AG04449 (cell line): ENCODE measurements at places on chromosomes 12 and 14.

GRCh38 chr12:8154526-8154925, 2.3 kb upstream of the ZNF705A start:
- no peak for DNase-seq

GRCh38 chr14:101464984-101465794, 96.1 kb upstream of the DIO3 start:
- no peak for DNase-seq

DNA sequence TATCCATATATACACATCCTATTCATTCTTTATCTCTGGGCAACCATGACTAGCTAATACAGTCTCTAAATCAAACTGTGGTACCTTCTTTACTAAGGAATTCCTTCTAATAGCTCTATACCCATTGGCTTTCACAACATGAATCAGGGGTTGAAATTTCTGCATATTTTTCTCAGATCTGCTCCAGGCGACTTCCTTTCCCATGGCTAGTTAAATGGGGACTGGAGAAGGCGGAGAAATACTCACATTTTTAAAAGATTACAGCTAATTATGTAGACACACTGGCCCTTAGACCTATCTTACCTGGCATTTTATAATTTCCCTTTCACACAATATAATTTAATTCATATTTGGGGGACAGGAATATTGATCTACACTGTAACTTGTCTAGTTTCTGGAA, 1.1 kb upstream of the CDKN3 start:
- DNase-seq: no peak

DNA sequence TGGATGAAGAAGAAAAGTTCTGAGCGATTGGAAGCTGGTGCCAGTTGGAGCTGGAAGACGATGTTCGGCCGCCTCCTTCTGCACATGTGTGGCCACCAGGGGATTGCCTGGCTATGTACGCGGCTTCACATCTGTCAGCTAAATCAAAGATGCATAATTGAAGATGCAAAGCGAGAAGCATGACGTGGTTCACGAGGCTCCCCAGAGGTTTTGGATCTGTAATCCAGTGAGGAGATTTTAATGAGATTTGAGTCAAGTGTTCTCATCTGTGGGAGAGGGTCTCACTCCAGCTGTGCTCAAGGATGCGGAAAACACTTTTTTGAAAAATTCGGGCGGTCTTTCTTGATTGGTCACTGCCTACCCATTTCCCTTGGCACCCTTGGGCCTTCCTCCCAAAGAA, 94.6 kb downstream of the PAX9 start:
- no peak for DNase-seq

DNA sequence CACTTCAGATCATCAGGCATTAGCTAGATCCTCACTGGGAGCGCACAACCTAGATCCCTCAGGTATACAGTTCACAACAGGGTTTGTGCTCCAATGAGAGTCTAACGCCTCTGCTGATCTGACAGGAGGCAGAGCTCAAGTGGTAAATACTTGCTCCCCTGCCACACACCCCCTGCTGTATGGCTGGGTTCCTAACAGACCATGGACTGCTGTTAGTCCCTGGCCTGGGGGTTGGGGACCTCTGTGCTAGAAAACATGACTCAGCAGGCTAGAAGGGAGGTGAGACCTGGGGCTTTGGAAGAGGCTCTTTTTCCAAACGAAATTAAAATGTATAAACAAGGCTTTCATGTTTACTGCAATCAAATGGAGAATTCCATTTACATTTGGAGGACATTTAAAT, 691.1 kb downstream of the FLRT2 start:
- no peak for DNase-seq

GRCh38 chr12:46499226-46499625, 126.7 kb upstream of the SLC38A2 start:
- DNase-seq: no peak

- DNase-seq: no peak
Observed at GRCh38 chr12:85784096-85784720, 52.0 kb downstream of the RASSF9 start.

- no peak for DNase-seq
Observed at GRCh38 chr12:121838126-121838525, 20.5 kb downstream of the HPD start.

- DNase-seq: no peak
Observed at GRCh38 chr14:64730681-64731080, 26.5 kb downstream of the PLEKHG3 start.

DNA sequence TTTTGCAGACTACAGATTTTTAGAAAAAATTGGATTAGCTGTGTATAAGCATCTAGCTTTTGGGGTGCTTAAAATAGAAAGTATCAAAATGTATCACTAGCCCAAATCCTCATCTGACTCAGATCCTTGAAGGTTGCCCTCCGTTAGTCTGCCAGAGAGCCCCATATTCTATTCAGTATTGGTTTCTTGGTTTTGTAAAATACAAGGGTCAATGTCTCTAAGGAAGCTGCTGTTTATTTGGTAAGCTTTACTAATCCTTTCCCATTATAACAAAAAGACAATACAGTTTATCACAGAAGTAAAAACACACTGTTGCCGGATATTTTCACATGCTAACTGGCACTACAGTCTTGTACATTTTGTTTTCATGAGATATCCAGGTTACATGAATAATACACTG, 92.8 kb upstream of the PTHLH start:
- no peak for DNase-seq

DNA sequence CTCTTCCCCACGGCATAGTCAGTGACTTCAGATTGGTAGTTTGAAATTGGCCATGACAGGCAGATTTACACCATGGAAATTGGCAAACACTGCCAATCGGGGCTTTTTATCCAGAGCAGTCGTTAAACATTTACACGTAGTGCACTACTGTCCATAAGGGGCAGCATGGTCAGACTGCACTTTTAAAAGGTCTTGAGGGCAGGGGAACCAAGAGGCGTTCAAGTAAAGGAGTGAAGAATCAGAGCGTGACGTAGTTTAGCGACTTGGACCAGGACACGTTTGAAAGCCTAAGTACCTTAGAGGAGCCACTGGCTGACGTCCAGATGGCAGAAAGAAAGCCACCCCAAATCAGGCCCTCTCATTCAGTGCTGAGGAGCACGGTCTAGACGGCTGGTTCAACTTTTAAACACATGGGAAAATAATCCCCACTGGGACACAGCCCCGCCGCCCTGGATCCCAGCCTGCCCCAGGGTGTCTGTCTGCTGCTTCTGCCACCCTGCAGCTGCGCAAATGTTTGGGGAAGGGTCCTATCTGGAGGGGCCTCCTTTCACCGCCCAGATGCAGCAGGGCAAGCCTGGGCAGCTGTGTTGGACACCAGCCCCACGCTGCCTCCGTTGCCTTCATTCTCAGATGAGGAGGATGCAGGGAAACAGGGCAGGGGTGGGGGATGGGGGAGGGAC, 52.5 kb upstream of the PPP2R5C start:
- no peak for DNase-seq

- no peak for DNase-seq
Observed at GRCh38 chr14:25832585-25832984, 765.2 kb downstream of the NOVA1 start.

DNA sequence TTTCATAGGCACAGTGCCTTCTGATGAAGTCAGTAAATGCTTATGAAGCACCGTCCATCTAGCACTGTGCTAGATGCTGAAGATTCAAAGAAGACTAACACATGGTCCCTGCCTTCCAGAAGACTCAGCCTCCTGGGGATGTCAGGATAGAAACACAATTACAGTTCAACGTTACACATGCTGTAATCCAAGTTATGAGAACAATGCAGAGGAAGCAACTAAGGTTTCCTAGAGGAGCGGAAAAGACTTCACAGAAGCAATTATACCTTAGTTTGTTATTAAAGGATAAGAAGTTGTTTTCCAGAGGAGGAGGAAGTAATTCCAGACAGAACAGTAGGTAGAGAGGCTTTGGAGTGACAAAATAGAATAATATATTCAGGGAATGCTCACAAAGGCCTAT, 66.9 kb upstream of the FGD4 start:
- DNase-seq: no peak

GRCh38 chr14:79702197-79702596, 509.1 kb downstream of the DIO2 start:
- no peak for DNase-seq

- no peak for DNase-seq
Observed at GRCh38 chr12:121630791-121631355, 4.5 kb downstream of the ORAI1 start.

GRCh38 chr14:68797121-68797670, 4.3 kb upstream of the ZFP36L1 start:
- no peak for DNase-seq

DNA sequence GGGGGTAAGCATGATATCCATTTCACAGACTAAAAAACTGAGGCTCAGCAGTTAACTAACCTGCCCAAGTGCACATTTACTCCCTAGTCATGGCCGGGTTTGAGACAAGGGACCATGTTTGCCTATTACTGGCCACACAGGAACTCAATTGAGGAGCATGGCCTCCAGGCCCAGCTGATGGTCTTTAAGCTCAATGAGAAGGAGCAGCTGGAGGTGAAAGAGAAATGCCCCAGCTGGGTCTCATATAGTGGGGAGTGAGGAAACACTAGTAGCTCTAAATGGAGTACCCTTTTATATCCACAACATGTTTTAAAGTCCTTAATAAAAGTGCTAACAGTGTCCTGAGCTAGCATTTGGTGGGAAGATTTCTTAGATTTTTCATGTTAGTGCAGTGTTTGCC, 1.6 kb downstream of the TDP1 start:
- no peak for DNase-seq

DNA sequence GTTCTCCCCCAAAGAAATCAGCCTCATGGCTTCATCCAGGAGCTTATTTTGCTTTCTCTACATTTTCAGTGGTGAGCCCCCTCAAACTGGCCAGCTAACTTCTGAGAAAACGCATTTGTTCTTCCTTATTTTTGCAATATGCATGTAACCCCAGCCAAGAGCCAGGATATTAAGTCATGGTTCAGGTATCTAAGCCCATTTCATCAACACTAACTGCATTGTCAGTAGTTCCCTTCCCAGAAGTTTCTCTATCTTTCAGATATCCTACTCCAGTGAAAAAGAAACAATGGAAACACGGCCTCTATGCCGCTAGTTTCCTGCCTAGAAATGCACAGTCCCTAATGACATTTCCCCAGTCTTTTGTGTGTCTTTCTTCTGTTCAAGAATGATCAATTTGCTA, 102.8 kb upstream of the RASSF8 start:
- no peak for DNase-seq

GRCh38 chr12:117890137-117890536, 78.7 kb downstream of the KSR2 start:
- DNase-seq: no peak

DNA sequence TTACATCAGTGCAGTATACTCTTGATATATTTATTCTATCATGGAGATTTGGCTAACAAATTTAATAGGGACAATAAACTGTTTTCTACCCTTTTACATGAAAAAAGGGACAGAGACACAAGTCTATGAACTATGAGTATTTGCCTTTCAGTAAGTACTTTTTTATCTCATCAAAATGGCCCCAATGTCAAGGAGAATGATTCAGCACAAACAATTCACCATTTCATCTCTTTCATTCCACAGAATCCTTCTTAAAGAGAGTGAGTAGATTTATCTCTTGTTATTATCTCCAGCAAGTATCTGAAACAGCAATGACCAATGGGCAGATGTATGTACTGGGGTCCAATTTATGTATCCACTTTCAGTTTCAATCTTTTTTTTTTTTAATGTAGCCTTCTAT, 447.5 kb downstream of the NPAS3 start:
- DNase-seq: no peak

DNA sequence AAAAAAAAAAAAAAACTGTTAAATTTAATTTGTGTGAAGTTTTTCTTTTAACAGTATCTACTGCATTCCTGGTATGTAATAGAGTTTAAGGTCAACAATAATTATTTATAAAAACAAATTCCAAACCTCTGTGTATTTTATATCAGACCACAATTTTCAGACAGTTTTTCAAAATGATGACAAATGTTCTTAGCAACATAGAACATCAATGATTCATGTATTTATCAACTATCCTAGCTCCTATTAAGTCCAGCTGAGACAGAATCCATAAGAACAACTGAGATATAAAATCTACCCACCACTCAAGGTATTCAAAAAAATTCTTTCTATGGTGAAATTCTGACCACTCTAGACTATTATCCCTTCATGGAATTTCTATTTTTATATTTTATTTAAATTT, 144.5 kb downstream of the EPS8 start:
- DNase-seq: no peak

DNA sequence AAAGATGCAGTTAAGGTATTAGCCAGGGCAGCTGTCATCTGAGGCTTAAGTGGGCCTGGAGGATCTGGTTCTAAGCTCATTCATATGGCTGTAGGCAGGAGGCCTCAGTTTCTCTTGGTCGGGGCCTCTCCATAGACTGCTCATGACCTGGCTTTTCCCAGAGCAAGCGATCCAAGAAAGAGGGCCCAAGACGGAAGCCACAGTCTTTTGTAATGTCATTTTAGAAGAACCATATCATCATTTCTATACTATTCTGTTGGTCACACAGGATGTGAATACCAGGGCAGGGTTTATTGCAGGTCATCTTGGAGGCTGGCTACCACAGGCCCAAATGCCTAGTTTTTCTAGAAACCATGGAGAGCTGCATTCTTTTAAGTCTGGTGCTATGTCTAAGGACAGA, 47.7 kb downstream of the GNG2 start:
- DNase-seq: no peak

DNA sequence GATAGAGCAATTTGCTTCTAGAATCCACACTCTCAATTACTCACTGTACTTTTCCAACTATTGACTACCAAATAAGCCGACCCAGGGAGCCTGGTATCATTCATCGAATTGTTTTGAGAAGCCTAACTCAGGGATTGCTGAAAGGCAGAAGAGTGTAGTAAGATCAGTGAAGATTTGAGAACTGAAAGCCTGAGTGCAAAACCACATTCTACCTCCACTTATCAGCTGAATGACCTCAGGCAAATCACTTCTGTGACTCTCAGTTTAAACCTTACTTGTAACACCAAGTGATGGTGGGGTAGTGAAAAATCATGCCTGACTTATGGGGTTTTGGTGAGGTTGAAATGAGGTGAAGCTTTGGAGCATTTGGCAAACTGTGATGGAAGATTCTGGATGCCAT, 126.1 kb upstream of the MAX start:
- no peak for DNase-seq

DNA sequence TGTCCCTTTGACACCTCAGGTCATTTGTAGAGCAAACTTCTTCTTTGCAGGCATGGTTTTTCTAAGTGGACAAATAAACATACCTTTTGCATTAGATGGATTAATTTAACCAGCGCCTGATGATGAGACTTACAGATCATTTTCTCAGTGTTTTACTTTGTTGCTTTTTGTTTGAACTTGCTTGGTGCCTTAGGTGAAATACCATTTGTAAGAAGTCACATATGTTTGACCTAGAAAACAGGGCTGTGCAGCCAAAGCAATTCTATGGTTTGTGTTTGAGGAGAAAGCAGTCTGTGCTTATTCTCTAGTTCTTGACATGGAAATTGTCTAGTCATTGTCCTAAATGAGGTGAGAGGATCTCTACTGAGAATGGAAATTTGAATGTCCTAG, 111.1 kb downstream of the DIP2B start:
- DNase-seq: no peak

DNA sequence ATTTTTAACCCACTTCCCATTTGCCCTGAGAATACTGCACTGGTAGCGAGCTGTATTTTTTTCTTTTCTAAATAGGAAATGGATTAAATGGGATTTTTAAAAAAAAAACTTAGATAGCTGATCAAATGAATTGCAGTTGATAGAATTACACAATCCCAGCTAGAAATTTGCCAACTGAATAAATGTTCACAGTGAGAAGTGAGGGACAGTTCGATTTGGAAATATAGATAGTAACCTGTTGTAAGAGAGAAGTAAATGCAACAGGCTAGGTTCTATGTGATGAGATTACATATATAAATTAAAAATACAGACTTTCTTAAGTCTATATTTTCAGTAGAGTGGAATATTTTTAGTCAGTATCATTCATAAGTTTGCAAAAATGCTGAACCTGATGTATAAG, 48.1 kb upstream of the SMCO2 start:
- DNase-seq: no peak
